Hair follicle dermal papilla cell (primary cell): ENCODE measurements at places on chromosomes 16 and 17. TPM values are rescaled to one million over a fixed set of nuclear protein-coding genes. Genes with fewer than 3 reads are reported as not detected.

The ZACN gene
- total RNA-seq, result not detected in 2 replicates

The SEZ6 gene
- total RNA-seq, result not detected in 2 replicates

The TEKT1 gene
- total RNA-seq, result not detected in 2 replicates

The TEDC2 gene
- 1.1 and 1.2 TPM in 2 replicates for total RNA-seq

The ADGRG1 gene
- total RNA-seq, result 1.8 and 5.3 TPM in 2 replicates

The STX1B gene
- 0.97 and 2.3 TPM in 2 replicates for total RNA-seq

The KRT39 gene
- total RNA-seq, result not detected in 2 replicates

The TBC1D26 gene
- total RNA-seq, result under 0.01 TPM in 1 of 2 replicates, not detected in the other

The SNTB2 gene
- total RNA-seq, result 76.9 and 98.7 TPM in 2 replicates

The TRPV2 gene
- total RNA-seq, result 63.8 and 64.4 TPM in 2 replicates

The TMEM238L gene
- not detected in 2 replicates for total RNA-seq

The TNRC6C gene
- 7.4 and 7.5 TPM in 2 replicates for total RNA-seq

The TEX14 gene
- total RNA-seq, result under 0.01 TPM in 2 replicates

The CD300A gene
- total RNA-seq, result not detected in 2 replicates

The CEP295NL gene
- 6.2 and 6.6 TPM in 2 replicates for total RNA-seq

The NXPH3 gene
- 0.49 and 0.85 TPM in 2 replicates for total RNA-seq

The MEIOB gene
- 0.61 and 1.1 TPM in 2 replicates for total RNA-seq

The CDH8 gene
- total RNA-seq, result 7.5 and 20.9 TPM in 2 replicates

The ABAT gene
- 10.1 and 12.4 TPM in 2 replicates for total RNA-seq

The ZNF469 gene
- 1.9 and 3.1 TPM in 2 replicates for total RNA-seq

The ATMIN gene
- total RNA-seq, result 47.4 and 58.4 TPM in 2 replicates

The TM4SF5 gene
- not detected in 2 replicates for total RNA-seq

The KRTAP4-2 gene
- total RNA-seq, result not detected in 2 replicates

The ITGAL gene
- not detected in 2 replicates for total RNA-seq

The TEKT3 gene
- 0.49 TPM in 1 of 2 replicates, not detected in the other for total RNA-seq

The MAPT gene
- total RNA-seq, result 0.49 and 0.97 TPM in 2 replicates

The HBA2 gene
- total RNA-seq, result not detected in 2 replicates

The CACNG1 gene
- not detected in 2 replicates for total RNA-seq

The SRCIN1 gene
- total RNA-seq, result under 0.01 TPM in 1 of 2 replicates, not detected in the other

The CDT1 gene
- total RNA-seq, result 1.2 and 2.8 TPM in 2 replicates

The GCGR gene
- total RNA-seq, result not detected in 2 replicates

The CCL5 gene
- total RNA-seq, result 0.16 TPM in 1 of 2 replicates, not detected in the other

The KRT20 gene
- not detected in 2 replicates for total RNA-seq

The BCL6B gene
- 0.16 and 0.36 TPM in 2 replicates for total RNA-seq

The CLTC gene
- total RNA-seq, result 450 and 556 TPM in 2 replicates

The HSPB9 gene
- total RNA-seq, result not detected in 2 replicates

The MPHOSPH6 gene
- total RNA-seq, result 23.0 and 24.0 TPM in 2 replicates

The ALOX15B gene
- total RNA-seq, result not detected in 2 replicates

The YPEL2 gene
- total RNA-seq, result 7.7 and 8.9 TPM in 2 replicates
